ENCODE measurements at places on chromosomes 12 and 14. TPM values are rescaled to one million over a fixed set of nuclear protein-coding genes. Genes with fewer than 3 reads are reported as not detected.

The APOLD1 gene
- 3.4 TPM for total RNA-seq

DNA sequence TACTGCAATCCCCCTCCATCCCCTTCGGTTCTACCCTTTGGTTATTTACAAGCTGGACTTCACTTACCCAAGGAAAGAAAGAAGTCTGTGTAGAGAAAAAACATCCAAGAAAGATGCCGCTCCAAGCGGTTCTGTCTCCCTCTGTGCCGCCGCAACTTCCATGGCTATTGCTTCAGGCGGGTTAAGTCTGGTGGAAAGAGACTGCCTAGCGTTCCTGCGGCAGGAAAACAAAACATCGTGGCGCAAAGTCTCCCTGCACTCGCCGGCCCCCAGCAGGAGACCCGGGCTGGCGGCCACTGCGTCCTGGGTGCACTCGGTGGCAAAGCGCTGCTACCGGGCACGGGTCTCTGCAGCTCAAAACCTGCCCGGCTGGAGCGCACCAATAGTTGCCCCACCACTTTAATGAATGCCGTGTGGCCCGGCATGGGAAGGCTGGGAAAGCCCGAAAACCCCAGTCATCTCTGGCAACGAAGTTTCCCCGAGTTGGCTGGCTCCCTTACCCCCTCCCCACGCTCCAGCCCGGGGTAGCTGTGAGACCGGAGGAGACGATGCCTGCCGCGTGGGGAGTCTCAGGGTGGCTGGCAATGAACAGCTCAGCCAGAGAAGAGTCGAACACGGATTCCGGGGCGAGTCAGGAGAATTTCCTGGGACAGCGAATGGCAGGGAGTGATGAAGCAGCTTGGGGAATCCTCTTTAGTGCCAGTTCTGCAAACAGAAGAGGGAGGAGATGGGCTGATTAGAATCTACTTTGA lies 3.5 kb upstream of the KCNK10 start:
- no peaks in the 10 kb centered on the region for H3K36me3 ChIP-seq
- H3K27me3 ChIP-seq, result peaks cover 47% of the 10 kb centered on the region

The NGB gene
- total RNA-seq, result not detected

DNA sequence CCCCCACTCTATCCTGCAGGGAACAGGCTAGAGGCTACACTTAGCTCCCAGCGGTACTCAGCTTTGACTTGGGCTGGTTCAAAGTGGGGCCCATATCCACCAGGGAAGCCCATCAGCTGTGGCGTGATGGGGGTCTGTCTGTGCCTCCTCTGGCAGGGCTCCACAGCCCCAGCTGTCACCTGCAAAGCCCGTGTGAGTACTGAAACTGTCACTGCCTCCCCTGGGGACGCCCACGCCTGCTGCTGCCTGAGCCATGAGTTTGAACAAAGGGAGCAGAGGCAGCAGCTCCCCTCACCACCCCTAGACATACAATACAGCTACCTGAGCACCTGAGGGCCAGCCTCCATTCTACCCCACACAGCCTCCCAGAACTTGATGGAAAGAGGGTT lies 5.0 kb downstream of the REM2 start:
- peak overlapping the region; percentile 88 for H3K27ac ChIP-seq
- DNase-seq, result peak; percentile 62
- peaks cover 50% of the 10 kb centered on the region for H3K4me1 ChIP-seq
- H3K36me3 ChIP-seq, result no peaks in the 10 kb centered on the region

DNA sequence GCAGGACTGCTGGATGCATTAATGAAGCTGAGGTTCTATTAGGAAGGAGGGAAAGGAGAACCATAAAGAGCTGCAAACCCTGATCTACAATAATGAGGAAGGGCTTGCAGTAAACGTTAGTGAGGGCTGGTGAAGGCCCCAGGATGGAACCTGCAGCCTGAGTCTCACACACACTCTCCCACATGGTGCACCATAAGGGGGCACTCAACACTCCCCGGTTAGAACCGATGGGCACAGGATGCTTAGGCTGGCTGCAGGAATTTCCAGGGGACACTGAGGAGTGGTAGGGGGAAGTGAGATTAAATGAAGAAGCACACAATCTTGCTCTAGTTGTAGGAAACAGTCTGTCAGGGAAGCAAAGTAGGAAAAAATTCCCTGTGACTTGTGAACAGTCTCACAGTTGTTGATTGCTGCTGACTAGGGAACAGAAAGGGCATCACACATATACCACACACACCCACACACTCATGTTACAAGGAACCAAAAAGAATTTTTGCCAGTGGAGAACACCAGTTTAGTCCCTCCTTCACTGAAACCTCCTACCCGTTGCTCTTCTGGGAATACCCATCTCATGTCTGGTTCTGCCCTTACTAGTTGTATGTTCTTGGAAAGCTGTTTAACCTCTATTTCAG lies 56.2 kb upstream of the FERMT2 start:
- H3K4me1 ChIP-seq, result no peaks in the 10 kb centered on the region
- H3K4me3 ChIP-seq, result no peak overlapping the region
- no peaks in the 10 kb centered on the region for H3K36me3 ChIP-seq
- DNase-seq, result no peak

The KRT3 gene
- not detected for total RNA-seq

- no peak overlapping the region for H3K27ac ChIP-seq
- no peaks in the 10 kb centered on the region for H3K4me1 ChIP-seq
- no peaks in the 10 kb centered on the region for H3K36me3 ChIP-seq
- H3K4me3 ChIP-seq, result no peak overlapping the region
- no peak for DNase-seq
Observed at GRCh38 chr14:42628602-42629001, 1021.9 kb downstream of the LRFN5 start.

The LIN7A gene
- not detected for total RNA-seq

The OASL gene
- 26.5 TPM for total RNA-seq

GRCh38 chr12:41336041-41336549 lies 148.0 kb downstream of the PDZRN4 start:
- H3K27ac ChIP-seq, result no peak overlapping the region
- no peaks in the 10 kb centered on the region for H3K36me3 ChIP-seq
- H3K4me1 ChIP-seq, result no peaks in the 10 kb centered on the region
- H3K4me3 ChIP-seq, result no peak overlapping the region
- H3K27me3 ChIP-seq, result no peaks in the 10 kb centered on the region
- no peak for DNase-seq

The MFAP5 gene
- not detected for total RNA-seq

- H3K27me3 ChIP-seq, result peaks cover 2% of the 10 kb centered on the region
- no peak overlapping the region for H3K27ac ChIP-seq
- H3K36me3 ChIP-seq, result no peaks in the 10 kb centered on the region
- H3K4me1 ChIP-seq, result no peaks in the 10 kb centered on the region
- no peak for DNase-seq
Observed at GRCh38 chr12:64082116-64082515, 140.0 kb downstream of the KICS2 start.

DNA sequence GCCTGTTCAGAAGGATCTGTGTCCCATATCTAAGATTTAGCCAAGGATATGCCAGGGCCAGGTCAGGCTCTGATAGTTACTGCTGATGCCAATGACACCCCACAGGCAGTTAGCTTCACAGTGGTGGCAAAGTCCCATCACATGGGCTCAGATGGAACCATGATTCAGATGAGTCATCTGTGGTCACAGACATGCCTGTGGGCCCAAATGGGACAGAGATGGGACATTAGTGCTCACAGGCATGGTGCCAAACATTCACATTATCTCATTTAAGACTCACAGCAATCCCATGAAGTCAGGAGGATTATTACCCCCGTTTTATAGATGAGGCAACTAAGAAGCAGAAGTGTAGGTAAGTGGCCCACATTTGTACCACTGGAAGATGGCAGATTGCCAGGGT lies 207.8 kb downstream of the DPF3 start:
- no peak overlapping the region for H3K4me3 ChIP-seq
- no peaks in the 10 kb centered on the region for H3K27me3 ChIP-seq
- no peaks in the 10 kb centered on the region for H3K4me1 ChIP-seq

DNA sequence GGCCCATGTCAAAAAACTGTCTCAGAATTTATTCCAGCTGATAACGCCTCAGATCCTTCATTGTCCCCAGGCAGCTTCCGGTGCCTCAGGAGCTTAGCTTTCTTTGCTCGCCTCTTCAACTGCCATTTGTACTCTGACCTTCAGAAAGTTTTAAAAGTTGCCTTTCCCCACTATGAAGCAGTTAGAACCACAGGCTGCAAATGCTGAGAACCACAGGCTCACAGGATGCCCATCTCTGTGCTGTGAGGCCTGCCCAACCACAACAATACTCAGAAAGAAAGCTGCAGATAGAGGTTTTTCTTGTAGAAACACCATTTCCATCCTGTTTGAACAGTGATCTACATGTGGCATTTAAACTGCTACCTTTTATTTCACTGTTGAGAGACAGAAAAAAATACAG lies 131.1 kb downstream of the PRKCH start:
- peaks cover 69% of the 10 kb centered on the region for H3K36me3 ChIP-seq
- H3K27ac ChIP-seq, result peak overlapping the region; percentile 91
- peaks cover 94% of the 10 kb centered on the region for H3K4me1 ChIP-seq
- H3K27me3 ChIP-seq, result no peaks in the 10 kb centered on the region
- DNase-seq, result peak; percentile 82

DNA sequence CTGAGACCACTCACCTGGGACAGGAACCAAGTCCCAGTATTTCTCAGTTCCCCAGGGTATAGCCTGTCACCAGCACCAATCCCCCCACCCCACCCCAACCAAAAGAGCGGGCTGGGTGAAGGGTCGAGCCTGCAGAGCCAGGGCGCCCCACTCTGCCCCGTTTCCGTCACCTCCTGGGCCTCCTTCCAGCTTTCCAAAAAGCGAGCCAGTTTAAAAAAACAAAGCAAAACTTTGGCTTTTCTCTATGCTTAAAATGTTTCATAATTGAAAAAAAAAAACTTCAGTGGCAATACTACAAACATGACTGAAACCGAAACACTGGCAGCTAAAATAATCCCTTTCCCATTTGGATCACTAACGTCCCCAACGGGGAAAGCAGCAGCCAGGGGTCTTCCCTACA lies 7.5 kb downstream of the CAMKK2 start:
- H3K36me3 ChIP-seq, result peaks cover 5% of the 10 kb centered on the region
- H3K27me3 ChIP-seq, result no peaks in the 10 kb centered on the region
- no peak overlapping the region for H3K4me3 ChIP-seq

GRCh38 chr12:3042826-3043225 lies 34.4 kb upstream of the TSPAN9 start:
- H3K36me3 ChIP-seq, result no peaks in the 10 kb centered on the region
- H3K4me3 ChIP-seq, result no peak overlapping the region
- H3K4me1 ChIP-seq, result no peaks in the 10 kb centered on the region
- H3K27ac ChIP-seq, result no peak overlapping the region

DNA sequence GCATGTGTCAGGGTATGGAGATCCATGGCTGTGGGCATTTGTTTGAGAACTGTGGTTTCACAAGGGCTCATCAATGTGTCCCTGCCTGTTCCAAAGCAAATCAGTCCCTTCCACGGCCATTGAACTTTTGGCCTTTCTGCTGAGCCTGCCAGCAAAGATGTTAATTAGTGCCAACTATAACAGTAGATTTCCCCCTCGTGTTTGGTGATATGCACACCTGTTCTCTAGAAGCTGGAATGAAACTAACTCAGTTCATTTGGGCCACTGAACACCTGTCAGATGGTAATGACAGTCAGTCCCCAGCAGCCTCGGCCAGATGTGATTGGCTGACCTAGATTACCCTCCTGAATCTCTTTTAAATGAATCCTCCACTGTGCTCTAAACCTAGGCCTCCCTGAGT lies 43.2 kb downstream of the IRAK3 start:
- H3K4me3 ChIP-seq, result no peak overlapping the region
- H3K27ac ChIP-seq, result no peak overlapping the region
- H3K27me3 ChIP-seq, result peaks cover 21% of the 10 kb centered on the region
- peaks cover 5% of the 10 kb centered on the region for H3K4me1 ChIP-seq

DNA sequence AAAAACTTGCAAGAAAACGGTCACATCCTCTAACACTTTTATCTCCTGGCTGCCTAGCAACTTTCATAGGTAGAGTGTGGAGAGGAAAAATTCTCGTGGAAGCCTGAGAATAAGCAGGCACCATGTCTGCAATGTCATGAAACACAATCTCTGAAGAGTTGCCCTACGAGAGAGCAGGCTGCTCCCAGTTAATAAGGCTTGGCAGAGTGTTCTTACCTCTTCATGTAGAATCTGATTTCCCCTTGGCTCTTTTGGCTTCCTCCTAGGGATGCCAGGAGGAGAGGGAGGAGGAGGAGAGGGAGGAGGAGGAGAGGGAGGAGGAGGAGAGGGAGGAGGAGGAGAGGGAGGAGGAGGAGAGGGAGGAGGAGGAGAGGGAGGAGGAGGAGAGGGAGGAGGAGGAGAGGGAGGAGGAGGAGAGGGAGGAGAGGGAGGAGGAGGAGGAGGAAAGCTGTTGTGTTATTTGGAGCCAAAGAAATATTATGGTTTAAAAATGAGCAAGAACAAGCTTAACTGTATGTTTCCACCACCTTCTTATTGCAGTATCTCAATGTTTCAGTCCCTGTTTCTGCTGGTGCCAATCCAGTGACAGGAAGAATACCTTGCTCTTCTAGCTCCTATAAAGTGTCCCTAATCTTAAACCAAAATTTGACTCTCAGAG lies 52.9 kb downstream of the EGLN3 start:
- DNase-seq, result no peak
- H3K36me3 ChIP-seq, result no peaks in the 10 kb centered on the region
- H3K4me3 ChIP-seq, result no peak overlapping the region
- no peaks in the 10 kb centered on the region for H3K4me1 ChIP-seq

DNA sequence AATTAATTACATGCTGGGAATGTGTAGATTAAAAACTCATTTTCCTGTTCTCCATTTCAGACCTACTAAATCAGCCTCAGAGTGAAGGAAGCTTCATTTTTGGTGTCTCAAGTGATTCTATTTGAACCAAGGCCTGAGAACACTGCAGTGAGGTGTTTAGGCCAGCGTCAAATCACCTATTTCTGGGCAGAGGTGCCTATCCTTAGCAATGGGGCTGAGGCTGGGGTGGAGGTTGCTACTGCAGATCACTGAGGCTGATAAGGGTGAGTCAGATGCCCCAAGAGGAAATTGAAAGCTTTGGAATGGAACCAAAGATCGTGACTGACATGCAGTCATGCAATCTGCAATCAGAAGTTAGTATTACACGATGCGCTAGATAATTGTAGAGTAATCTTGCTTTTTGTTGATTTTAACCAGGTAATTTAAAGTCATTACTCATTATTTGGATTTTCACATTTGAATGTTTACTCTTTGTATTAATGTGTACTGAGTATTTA lies 4.4 kb downstream of the TXNRD1 start:
- peaks cover 5% of the 10 kb centered on the region for H3K27me3 ChIP-seq
- peaks cover 54% of the 10 kb centered on the region for H3K4me1 ChIP-seq
- H3K27ac ChIP-seq, result peak overlapping the region; percentile 42

DNA sequence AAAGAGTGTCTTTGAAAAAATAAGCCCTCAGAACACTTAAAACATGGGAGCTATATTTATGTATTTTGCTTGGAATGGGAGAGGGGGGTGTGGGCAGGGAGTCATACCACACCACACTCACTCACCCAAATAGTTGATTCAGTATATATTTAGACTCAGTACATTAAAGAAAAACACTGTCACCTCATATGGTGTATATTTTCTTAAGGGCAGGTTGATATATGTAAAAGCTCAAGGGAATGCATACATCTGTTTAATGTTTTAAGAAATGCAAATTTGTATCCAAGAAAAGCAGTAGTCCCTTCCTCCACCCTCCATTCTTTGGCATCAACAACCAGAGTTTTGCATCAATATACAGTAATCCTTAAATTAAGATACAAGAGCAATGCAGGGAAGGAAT lies 1.4 kb downstream of the NFYB start:
- peaks cover 7% of the 10 kb centered on the region for H3K36me3 ChIP-seq
- no peaks in the 10 kb centered on the region for H3K27me3 ChIP-seq
- peak overlapping the region; percentile 84 for H3K27ac ChIP-seq
- no peak for DNase-seq
- peaks cover 19% of the 10 kb centered on the region for H3K4me1 ChIP-seq

GRCh38 chr14:74834692-74835392 lies 41.1 kb downstream of the PROX2 start:
- H3K27ac ChIP-seq, result peak overlapping the region; percentile 11
- H3K4me1 ChIP-seq, result peaks cover 49% of the 10 kb centered on the region
- H3K27me3 ChIP-seq, result no peaks in the 10 kb centered on the region
- peaks cover 8% of the 10 kb centered on the region for H3K36me3 ChIP-seq
- no peak overlapping the region for H3K4me3 ChIP-seq
- DNase-seq, result no peak
